ENCODE measurements at places on chromosomes 4 and X.

DNA sequence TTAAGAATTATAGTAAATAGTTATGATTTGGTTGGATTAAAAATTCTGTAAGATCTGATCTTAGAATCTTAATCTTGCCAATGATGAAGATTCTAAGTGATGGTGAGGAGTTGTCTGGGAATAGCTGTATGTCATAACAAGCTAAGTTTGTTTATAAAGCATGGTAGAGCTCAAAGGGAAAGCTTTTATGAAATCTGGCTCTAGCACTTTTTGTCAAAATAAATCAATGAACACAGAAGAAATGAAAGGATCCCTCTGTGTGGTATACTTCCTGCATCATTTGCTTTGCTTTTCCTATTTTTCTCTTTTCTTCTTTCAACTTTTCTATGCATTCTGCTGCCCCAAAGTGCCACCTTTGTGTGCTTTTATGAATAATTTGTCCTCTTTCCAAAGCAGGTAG, 193.5 kb upstream of the FAT1 start:
- no peak for DNase-seq

GRCh38 chrX:100120956-100121355, 289.1 kb downstream of the PCDH19 start:
- DNase-seq = no peak

- no peak for DNase-seq
Measured at GRCh38 chr4:57109411-57109846, 756 bp downstream of the IGFBP7 start.

- DNase-seq = no peak
Measured at GRCh38 chr4:15665753-15666365, 10.7 kb upstream of the FBXL5 start.

DNA sequence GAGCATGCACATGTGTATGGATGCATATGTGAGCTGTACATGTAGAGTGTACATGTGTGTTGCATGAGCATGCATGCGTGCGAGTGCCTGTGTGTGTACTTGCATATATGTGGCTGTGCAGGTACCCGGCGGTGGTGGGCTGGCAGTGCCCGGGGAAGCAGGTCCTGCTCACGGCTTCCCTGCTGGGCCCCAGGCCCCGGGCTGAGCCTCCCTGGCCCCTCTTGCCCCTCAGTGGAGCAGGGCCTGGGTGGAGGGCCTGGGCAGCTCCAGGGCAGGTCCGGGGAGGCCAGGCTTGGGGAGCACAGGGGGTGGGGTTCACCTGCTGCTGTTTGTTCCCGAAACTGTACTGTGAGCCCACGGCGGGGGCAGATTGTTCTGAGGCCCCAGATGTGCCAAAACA, 9.4 kb downstream of the NAT8L start:
- no peak for DNase-seq

DNA sequence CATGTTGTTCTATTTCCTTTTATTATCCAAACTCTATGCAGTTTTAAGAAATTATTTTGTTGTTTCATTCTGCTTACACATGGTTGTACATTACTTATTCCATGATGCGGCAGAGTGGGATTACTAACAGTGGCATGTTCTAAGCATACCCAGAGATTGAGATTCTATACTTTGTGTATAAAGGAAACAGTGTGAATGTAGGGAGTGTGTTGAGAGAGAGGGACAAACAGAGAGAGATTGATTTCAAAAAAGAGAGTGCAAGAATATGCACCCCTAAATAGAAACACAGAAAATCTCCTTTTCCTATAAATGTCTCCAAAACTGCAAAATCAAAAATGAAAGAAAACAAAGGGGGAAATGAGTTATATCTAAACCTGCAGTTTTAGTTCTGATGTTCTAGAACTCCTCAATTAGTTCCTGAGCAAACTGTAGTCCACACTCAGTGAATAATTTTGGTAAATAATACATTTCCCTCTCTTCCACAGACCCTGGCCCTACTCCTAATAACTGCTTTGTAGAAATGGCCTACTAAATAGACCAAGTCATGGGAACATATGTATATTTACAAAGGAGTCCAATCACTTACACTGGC, 31.0 kb downstream of the SLC9B1 start:
- DNase-seq = no peak

GRCh38 chrX:74779175-74779574, 146.1 kb downstream of the NEXMIF start:
- DNase-seq = no peak

- DNase-seq = peak; percentile 83
Measured at GRCh38 chr4:124936427-124936826, 223.9 kb upstream of the ANKRD50 start.

DNA sequence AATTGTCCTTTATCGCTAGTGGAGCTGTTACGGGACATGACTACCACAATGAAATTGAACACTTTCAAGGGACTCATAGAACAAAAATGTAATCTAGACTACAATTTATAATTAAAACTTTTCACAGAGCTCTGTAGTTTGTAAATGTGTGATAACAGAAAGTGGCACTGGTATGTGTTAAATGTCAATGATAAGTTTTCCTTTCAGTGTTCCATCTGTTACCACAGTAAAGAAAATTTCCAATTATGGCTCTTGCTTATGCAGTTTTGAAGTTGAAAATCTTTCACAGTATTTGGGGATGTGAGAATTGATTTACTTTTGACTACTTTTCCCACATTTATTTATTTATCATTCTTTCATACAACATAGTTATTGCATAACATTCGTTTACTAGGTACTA, 40.1 kb upstream of the GUCY1A1 start:
- no peak for DNase-seq

Measured in NCI-H2029 treated with DMSO at 0.1 percent for 48 hours (cell line).